ENCODE measurements at places on chromosomes 3 and 15.

DNA sequence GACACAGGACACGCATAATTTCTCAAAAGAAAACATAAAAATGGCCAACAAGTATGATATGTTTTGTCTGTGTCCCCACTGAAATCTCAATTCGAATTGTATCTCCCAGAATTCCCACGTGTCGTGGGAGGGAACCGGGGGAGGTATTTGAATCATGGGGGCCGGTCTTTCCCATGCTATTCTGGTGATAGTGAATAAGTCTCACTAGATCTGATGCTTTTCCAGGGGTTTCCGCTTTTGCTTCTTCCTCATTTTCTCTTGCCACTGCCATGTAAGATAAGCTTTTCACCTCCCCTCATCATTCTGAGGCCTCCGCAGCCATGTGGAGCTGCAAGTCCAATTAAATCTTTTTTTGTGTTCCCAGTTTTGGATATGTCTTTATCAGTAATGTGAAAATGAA, 12.1 kb upstream of the POU1F1 start:
- DNase-seq, result no peak

DNA sequence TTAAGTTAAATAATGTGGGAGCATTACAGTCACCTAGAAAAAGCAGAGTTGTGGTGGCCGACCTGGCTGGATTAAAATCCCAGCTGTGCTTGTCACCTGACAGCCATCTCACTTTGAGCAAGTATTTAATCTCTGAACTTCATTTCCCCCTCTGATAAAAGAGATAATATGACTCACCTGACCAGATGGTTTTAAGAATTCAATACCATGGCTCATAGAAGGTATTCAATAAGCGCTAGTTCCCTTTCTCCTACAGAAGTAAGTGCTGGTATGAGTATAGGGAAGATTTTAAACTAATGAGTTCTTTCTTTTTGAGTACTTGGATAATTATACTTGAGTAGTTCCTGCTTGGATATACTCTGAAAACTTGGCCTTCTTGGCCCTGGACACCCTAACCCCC, 325.5 kb downstream of the IL5RA start:
- no peak for DNase-seq

DNA sequence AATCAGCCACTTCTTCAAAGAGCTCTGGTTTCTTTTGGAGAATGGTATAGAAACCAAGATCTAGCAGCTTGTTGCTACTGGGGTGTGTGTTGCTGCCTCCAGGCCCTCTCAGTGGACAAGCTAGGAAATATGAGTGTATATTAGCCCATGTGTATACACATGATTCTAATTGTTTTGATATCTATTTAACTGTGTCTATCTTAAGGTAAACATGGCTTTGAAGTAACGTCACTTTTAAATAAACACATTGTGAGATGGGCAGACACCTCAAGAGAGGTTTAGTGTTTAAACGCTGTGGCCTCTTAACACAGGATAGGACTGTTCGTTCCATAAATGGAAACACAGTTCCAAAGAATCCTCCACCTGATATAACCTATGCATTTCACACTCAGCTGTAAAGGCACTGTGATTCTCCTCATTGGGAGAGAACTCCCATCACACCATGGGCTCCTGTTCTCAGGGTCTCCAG, 87.0 kb downstream of the GMPS start:
- DNase-seq, result no peak

- no peak for DNase-seq
These were observed 33.0 kb downstream of the HSPBAP1 start for GRCh38 chr3:122760453-122761271.

DNA sequence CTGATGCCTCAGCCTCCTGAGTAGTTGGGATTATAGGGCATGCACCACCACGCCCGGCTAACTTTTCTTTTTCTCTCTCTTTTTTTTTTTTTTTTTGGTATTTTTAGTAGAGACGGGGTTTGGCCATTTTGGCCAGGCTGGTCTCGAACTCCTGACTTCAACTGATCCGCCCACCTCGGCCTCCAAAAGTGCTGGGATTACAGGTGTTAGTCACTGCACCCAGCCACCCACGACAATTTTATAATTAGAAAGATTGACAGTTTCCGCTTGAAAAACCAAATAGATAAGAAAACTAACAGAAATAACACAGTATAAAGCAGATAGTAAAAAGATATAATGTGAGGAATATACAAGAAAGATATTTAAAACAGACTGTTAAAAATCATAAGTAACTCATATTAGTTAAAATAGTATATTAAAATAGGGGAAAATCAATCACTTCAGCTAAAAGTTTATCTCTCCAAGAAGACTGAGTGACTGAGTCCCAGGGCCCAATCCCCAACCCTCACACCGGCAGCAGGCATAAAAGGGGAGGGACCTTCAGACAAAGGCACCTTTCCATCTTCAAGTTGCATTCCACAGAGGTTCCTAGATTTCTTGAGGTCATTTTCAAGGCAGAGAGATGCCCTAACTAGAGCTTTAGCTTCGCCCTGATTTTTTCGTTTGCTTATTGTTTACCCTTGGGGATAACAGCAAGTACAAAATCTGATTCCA, 1.4 kb upstream of the WHAMM start:
- DNase-seq, result no peak

GRCh38 chr3:161389445-161390035, 18.2 kb upstream of the SPTSSB start:
- no peak for DNase-seq
